ENCODE measurements at places on chromosomes 4 and X.

- no peak for DNase-seq
These were observed 1061.8 kb upstream of the GRIA3 start for GRCh38 chrX:122122274-122122673.

DNA sequence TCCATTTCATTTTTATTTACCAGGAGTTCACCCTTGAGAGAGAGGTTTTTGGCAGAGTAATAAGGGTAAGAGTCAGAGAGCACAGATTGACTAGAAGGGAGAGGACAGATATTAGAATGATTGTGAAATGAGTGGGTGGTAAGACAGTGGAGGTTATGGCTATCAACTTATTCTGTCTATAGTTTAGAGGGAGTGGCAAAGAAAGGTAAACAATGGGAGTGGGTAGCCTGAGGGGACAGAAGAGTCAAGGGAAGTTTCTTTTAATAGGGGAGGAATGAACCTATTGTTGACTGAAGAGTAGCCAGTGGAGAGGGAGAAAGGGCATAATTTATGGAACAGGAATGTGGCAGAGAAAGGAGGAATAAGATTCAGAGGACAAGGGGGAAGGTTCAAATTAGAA lies 186.5 kb upstream of the NRK start:
- no peak for DNase-seq

GRCh38 chr4:25654971-25655963 lies at the start of gene SLC34A2:
Gene SLC34A2 (plus strand): TSS chr4:25655851. CDS start chr4:25662501, 6,650 bp downstream.
- DNase-seq, result no peak

DNA sequence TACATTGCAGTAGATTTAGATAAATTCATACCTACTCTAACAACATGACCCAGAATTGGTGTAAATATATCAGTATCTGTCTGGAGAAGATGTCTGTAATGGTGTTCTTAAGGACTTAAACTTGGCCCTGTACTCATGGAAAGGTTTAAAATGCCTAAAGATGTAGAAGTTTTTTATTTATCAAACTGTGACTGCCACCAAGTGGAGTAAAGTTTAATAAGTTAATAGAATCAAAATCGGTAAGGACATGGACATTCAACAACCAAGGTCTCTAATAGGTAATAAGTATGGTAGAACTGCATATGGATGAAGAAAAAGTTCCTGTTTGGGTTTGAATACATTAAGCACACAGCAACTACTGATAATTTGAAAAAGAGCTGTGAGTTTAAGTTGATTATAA lies 474.0 kb upstream of the NDST3 start:
- no peak for DNase-seq

DNA sequence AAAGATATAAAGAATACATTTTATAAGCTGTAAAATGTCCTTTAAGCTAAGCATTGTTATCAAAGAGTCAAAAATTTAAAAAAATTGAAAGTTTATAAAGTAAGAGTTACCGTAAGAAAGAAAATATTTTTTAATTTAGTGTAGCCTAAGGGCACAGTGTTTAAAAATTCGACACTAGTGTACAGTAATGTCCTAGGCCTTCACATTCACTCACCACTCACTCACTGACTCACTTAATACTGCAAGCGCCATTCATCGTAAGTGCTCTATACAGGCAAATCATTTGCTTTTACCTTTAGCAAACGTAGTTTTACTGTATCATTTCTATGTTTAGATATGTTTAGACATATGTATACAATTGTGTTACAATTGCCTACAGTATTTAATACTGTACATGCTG lies 20.2 kb downstream of the GLRA3 start:
- no peak for DNase-seq

DNA sequence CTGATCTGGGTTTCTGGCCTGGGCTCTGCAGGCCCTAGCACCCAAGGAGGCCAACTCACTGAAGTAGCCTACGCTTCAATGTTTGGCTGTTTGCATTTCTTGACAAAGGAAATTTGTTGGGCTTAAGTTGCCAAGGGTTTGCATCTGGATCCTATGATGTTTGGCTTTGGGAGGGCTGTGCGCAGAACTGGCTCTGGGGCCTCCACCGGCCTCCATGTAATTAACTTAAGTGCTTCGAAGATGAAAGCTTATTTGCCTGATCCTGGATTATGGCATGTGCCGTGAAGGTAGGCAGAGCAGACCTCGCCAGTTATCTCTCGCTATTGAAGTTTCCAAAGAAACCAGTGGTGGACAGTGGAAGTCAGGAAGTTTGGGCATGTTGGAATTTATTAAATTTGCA lies 124.3 kb upstream of the STX18 start:
- DNase-seq, result no peak

GRCh38 chr4:134935320-134935719 lies 733.7 kb upstream of the PABPC4L start:
- no peak for DNase-seq

DNA sequence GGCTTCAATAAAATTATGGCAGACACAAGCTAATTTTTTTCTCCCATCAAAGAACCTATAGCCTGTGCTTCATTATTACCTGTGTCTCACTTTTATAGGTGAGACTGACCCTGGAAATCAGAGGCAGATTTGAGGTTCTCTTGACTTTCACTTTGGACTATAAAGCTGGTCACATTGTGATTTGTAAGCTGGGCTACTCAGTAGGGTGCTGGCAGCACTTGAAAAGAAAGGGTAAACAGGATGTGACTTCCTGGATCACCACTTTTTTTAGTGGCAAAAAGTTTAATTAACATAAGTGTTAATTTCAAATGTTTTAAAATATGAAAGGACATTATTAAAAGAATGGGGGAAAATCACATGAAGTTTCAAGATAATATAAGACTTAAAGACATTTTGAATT lies 50.6 kb upstream of the GATB start:
- DNase-seq, result no peak

GRCh38 chr4:187042251-187042650 lies 318.6 kb upstream of the FAT1 start:
- no peak for DNase-seq

DNA sequence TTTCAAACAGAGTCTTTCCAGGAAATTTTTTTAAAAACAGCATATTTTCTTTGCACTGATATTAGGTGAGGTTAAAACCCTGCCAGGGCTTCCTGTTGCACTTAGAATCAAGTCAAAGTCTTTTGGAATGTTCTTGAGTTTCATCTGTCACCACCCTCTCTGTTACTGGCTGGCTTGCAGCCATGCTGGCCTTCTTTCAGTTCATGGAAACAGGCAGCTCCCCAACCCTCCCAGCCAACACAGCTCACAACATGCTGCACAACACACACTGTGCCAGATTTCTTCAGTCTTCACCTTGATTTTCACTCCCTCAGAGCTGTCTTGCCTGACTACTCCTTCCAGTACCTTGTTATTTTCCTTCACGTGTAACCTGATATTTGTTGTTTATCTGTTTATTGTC lies 129.5 kb downstream of the KCNIP4 start:
- DNase-seq, result no peak

GRCh38 chrX:14501327-14501726 lies 28.0 kb upstream of the GLRA2 start:
- DNase-seq, result no peak

- DNase-seq, result no peak
These were observed 144.4 kb upstream of the TET2 start for GRCh38 chr4:105002278-105002677.

DNA sequence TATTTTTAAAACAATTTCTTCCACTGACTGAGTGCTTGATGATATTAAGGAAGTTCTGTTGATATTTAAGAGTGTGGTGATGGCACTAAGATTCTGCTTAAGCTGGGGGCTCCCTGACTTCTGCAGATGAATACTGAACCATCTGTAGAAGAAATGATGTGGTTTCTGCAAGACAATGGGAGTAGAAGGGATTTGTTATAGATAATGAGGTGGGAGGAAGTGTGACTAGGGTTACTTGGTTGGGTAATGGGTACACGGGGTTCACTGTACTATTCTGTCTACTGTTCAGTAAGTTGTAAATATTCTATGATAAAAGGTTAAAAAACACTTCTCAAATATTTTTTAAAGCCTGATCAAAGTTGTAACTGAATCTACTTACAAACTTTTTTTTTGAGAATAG lies 60.9 kb upstream of the TXK start:
- DNase-seq, result no peak

- no peak for DNase-seq
These were observed 183.3 kb downstream of the SH3KBP1 start for GRCh38 chrX:19704132-19704531.

DNA sequence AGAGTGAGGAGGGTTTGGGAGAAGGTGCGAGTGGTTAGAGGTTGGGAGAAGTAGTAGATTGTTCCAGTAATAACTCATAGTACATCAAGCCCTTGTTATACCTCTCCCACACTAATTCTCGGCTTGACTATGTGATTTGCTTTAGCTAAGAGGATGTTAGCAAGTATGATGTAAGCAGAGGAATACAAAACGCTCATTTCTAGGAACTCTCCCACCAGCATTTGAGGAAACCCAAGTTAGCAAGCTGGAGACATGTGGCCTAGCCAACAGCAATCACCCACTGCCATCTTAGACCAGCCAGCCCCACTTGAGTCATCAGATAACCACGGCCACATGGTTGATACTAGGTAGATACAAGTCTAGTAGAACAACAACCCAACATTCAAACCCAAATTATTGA lies 14.2 kb downstream of the FTHL17 start:
- no peak for DNase-seq

DNA sequence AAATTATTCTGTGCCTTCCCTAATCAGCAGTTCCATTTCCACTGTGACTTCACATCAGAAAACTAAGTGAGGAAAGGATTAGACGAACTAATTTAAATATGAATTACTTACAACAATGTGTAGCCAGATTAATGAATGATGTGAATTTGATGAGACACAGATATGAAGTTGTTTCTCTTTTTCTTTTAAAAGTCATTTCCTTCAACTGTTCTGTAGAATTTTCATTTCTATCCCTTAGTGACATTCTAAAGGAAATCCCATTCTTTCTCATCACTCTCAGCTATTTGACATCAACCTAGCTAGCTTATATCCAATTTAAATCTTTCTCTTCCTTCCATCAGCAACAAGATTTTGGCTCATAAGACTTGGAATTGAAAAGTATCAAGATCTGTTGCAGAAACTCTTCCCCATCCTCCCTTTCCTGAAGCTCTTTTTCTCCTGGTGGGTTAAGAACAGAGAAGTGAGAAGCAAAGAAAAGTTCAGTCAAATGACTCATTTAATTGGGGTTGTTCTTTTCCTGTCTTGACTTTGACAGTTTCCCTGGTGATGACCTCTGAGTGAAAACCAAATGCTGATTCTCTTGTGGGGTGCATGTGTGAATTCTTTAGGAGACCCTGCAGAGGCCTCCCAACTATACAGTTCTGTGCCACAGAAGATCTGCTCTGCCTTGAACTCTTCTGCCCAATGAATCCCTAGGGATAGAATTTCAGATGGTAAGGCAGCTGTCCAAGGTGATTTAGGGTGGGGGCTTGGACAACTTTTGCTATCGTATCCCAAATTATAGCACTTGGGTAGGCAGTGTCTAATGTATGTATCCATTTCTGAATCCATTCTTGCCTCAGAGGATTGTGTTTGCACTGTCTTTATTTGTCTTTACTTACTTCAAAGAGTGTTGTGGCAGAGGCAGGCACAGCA lies 232.5 kb upstream of the GPRIN3 start:
- DNase-seq, result no peak

DNA sequence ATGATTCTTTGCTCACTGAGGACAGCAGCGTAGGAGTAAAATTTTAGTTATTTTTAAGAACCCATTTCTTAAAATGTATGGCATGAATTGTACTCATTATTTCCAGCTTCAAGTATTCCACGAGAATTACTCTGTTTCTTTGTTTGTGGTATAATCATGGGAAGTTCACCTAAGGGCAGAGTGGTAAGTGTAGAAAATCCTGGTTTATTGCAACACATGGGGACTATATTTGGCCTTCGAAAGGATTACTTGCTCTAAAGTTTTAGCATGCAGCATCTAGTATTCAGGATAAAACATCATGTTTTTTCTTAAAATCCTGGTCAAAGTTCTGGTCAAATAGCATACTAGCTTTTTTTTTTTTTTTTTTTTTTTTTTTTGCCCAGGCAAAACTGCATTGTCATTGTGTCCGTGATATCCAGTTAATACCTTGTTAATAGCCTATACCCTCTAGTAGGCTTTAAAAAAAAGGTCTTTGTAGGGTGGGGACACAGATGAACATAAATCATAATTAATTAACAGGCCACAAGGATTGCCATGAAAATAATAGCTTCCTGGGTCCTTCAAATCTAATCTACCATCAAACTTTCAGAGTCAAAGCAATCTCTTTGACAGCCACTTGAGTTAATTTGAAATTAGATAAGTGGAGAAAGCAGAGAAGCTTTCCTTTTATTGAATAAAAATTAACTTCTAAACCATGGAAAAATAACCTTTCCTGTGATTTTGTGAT lies 44.6 kb upstream of the VEGFC start:
- DNase-seq, result no peak

DNA sequence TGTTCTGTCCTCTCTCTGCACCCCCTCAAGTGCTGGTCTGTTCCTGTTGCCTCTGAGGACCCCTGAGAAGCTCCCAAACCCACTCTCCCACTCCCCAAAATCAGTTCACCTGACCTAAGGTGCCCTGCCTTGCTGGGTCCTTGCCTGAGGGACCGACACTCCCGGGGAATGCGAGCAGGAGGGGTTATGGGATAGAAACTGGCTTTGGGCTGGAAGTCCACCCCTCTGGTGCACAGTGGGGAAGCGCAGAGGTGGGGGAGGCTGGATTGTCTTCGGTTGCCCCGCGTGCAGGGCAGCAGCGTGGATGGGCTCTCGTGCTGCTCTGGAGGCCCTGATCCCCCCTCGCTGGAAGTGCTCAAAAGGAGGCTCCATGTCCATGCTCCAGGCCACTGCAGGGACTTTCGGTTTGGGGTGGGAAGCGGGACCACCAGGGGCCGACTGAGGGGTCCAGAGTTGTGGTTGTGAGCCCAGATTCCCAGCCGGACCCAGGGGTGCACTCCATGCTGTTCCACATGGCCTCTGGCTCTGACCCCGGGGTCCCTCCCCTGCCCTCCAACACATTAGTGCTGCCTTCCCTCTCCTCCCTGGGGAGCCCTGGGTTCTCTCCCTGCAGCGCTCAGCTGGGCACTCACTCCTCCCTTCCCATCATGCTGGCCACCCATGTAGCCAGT lies 7.6 kb downstream of the SORCS2 start:
- no peak for DNase-seq

- no peak for DNase-seq
These were observed 1.5 kb downstream of the ITM2A start for GRCh38 chrX:79365591-79365990.

DNA sequence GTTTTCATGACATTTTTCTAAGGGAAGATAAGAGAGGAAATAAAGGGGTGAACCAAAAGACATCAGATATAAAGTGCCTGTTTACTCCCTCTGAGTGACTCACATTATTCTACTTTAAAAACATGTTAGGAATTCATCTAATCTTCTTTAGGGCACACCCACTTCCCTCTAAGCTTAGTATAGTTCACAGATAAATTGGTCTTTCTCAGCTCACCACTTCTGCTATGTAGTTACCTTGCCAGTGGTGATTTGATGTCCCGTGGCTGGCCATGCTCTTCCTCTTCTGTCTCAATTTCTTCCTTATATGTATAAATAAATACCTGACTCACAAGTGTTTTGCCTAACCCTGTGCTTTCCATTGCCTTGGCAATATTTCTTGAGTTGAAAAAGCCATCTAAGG lies 96.8 kb downstream of the PDLIM5 start:
- DNase-seq, result no peak

Measured in GOT3 (cell line).